ENCODE measurements at places on chromosomes 12 and 14.

GRCh38 chr12:91482231-91482630 lies 299.6 kb upstream of the DCN start:
- no peak for DNase-seq

DNA sequence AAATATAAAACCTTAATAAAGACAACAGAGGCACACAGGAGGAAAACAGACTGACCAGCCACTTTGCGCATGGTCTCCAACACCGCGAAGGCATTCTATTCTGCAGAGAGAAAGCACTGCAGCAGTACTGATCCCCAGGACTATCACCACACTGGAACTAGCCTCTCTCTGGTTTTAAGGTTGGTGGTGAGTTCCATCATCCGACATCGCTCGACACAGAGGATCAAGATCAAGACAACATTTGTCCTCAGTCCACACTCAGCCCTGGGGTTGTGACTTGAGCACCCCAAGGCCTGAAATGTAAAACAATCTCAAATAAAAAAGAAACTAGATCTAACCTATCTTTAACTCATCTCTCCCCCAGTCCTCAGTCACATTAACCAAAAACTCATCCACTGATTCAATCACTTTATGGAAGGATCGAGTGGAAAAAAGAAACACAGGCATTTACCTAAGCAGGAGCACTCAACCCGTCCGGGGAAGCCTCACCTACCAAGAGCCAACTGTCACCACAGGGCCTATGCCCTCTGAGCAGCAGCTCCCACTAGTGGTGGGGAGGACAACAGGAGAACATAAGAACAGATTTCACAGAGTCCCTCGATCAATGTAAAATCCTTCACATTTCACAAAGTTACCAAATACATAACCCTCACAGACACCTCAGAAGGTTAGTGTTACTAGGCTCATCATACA lies 17.7 kb downstream of the STXBP6 start:
- DNase-seq, result peak; percentile 12

DNA sequence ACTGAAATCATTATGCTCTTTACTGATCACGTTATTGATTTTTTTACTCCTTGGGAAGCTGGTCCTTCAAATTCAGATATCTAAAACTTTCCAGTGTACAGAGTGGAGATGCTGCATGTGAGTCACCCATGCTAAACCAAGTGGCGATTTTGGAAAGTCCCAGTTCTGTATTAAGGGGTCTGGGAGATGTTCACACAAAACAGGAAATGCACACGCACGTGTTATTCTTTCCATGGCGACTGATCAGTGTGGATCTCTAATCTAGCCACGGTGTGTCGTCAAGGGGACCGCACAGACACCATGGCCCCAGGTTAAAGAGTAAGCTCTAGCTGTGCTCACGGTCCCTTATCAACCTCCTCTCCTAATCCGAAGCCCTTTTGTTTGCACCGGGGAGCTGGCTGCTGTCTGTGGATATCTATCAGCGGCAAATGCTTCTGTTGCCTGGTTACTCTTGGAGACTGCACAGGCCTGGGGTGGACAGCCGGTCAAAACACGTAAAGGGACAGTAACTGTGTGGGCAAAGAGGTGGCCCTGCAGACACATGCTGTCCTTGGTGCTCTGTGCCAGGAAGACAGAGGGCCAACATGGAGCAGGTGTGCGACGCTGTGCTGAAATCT lies 96.6 kb downstream of the RIMBP2 start:
- DNase-seq, result no peak

GRCh38 chr12:55965941-55966407 lies at the start of gene PMEL:
Gene PMEL (minus strand): TSS chr12:55966042. CDS start chr12:55966011, 31 bp downstream.
- DNase-seq, result peak; percentile 7

DNA sequence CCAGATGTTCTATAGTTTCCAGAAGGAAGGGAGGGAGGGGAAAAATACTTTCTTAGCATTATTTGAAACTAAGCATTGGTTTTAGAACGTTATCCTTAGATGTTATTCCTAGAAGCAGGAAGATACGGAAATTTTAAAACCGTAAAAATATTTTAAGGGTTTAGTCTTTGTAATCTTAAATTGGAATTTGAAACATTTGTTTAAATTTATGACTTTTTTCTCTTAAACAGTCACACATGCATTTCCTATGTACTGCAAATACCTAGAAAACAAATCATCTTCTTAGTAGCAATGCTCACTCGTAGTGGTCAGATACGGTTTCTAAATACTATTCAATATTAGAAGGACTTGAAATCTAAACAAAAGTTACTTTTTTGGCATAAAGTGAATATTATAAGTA lies 282.0 kb downstream of the ERC1 start:
- no peak for DNase-seq

DNA sequence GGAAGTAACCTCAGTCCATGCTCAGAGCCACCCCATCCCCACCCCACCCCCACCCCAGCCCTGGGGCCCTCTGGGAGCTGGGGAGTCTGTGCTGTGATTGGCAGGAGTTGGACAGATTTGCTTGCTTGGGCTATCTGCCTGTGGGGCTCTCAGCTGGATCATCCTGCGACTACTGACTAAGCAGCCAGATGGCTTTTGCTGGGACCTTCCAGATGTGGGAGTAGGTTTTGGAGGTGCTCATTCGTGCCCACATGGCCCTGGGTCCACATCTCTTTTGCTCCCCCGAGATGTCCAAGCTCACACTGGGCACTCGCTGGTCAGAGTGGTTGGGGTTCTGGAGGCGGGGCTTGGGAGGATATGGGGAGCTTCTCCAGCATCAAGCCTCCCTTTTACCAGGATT lies 138.9 kb downstream of the TSPAN9 start:
- DNase-seq, result no peak

DNA sequence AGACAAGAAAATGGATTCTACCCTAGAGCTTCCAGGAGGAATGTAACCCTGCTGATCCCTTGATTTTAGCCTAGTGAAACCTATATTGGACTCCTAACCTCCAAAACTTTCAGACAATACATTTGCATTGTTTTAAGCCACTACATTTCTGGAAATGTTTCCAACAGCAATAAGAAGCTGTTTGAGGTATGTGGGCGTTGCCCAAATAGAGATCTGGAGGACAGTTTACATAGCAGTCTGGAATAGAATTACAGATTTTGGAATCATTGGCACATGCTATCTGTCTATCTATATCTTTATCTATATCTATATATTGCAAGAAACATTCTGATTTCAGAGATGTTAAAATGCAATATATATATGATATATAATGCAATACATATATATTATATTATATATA lies 42.4 kb upstream of the EGLN3 start:
- no peak for DNase-seq

DNA sequence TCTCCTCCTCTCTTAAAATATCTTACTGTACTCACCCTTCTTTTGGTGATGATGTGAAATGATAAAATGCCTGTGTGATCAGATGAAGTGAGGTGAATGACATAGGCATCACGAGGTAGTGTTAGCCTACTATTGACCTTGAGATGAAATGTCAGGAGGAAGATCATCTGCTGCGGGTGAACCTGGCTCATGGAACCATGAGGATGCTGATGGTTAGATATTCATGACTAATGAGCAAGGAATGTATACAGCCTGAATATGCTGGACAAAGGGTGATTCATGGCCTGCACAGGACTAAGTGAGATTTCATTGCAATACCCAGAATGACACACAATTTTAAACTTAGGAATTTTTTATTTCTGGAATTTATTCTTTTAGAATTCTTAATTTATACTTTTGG lies 89.6 kb downstream of the DAAM1 start:
- no peak for DNase-seq

GRCh38 chr14:32014057-32014456 lies 63.0 kb upstream of the ARHGAP5 start:
- DNase-seq, result no peak

DNA sequence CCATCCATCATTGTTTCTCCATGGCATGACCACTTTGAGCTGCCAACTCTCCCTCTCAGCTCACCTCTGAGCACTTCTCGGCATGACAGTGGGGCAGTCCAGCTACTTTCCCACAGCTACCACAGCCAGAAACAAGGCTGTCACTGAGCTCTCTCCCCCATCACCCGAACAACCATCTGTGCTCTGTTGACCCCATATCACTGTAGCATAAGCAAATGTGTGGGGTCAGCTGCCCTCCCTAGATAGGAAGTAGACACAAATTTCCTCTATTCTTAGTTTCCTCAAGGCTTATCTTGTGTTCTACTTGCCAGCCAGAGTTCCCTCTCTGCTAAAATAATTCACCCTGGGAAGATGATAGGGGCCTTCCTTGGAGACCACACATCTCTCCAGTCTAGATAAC lies 82.6 kb upstream of the FUT8 start:
- DNase-seq, result no peak

DNA sequence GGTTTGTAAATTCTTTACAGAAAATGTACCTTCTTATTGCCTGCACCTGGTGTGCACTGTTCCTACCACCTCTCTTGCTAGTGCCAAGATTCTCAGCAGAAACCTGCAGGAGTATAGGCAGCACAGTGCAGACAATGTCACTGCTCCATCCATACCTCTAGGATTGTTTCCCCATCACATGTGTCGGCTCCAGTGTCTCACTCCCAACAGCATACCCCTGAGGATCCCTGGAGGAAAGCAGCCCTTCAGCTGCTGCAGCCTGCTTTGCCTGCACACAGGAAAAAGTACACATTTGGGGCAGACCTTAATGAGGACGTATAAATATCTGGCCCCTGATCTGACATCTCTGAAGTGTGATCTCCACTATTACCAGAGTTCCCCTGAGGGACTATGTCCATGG lies 235.5 kb downstream of the MDGA2 start:
- DNase-seq, result no peak

DNA sequence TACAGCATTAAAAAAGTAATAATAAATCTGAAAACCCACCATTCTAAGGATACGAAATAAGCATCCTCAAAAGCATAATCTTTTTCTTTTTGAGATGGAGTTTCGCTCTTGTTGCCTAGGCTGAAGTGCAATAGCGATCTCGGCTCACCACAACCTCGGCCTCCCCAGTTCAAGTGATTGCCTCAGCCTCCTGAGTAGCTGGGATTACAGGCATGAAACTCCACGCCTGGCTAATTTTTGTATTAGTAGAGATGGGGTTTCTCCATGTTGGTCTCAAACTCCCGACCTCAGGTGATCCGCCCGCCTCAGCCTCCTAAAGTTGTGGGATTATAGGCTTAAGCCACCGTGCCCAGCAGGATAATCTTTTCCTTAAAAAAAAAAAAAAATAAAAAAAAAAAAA lies 4.3 kb downstream of the CCNT1 start:
- DNase-seq, result no peak

DNA sequence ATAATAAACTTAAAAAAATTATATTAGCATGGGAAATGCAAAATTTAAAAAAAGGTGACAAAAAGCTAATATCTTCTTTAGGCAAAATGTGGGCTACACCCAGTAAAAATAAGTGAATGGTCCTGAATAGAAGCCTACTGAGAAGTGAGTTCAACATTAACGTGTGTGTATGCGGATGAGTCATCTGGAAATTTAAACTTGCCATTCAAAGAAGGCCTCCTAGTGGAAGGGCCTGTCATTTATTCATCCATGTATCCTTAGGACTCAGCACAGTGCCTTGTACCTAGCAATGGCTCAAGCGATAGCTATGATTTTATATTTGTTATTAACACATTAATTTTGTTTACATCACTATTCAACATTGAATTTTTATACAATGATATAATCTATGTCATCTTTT lies 226.2 kb downstream of the NUBPL start:
- no peak for DNase-seq

- DNase-seq, result no peak
These were observed 79.0 kb downstream of the DCAF5 start for GRCh38 chr14:69073915-69074314.
